Natural killer cell treated with Interleukin-12 subunit alpha and Interleukin-12 subunit beta and Interleukin-15 and Interleukin-18, amount 100 ng/mL, for 72 hours (primary cell): ENCODE measurements at places on chromosomes 3 and 15. TPM values are rescaled to one million over a fixed set of nuclear protein-coding genes. Genes with fewer than 3 reads are reported as not detected.

- no peak overlapping the region for H3K4me3 ChIP-seq
- no peaks in the 10 kb centered on the region for H3K27me3 ChIP-seq
- peak overlapping the region; percentile 48 for H3K27ac ChIP-seq
These were observed 5.4 kb downstream of the OXSR1 start for GRCh38 chr3:38170722-38171121.

GRCh38 chr15:98440917-98441316 is 207.4 kb upstream of the IGF1R start:
- H3K27ac ChIP-seq = no peak overlapping the region
- H3K4me1 ChIP-seq = peaks cover 5% of the 10 kb centered on the region

DNA sequence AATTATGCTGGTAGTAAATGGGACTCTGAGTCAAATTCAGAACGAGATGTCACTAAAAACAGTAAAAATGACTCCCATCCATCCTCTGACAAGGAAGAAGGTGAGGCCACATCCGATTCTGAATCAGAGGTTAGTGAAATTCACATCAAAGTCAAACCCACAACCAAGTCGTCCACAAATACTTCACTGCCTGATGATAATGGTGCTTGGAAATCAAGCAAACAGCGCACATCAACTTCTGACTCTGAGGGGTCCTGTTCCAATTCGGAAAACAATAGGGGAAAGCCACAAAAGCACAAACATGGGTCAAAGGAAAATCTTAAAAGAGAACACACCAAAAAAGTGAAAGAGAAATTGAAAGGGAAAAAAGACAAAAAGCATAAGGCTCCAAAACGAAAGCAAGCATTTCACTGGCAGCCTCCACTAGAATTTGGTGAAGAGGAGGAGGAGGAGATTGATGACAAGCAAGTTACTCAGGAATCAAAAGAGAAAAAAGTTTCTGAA is 15.1 kb upstream of the ZBTB47 start:
- no peak overlapping the region for H3K27ac ChIP-seq
- peaks cover 11% of the 10 kb centered on the region for H3K4me1 ChIP-seq
- peaks cover 21% of the 10 kb centered on the region for H3K36me3 ChIP-seq
- no peaks in the 10 kb centered on the region for H3K27me3 ChIP-seq
- DNase-seq = no peak
- H3K4me3 ChIP-seq = no peak overlapping the region

- no peaks in the 10 kb centered on the region for H3K4me1 ChIP-seq
- DNase-seq = no peak
- H3K27ac ChIP-seq = no peak overlapping the region
- H3K27me3 ChIP-seq = no peaks in the 10 kb centered on the region
- no peaks in the 10 kb centered on the region for H3K36me3 ChIP-seq
- no peak overlapping the region for H3K4me3 ChIP-seq
These were observed 347.4 kb upstream of the DCBLD2 start for GRCh38 chr3:99248913-99249312.

- no peaks in the 10 kb centered on the region for H3K27me3 ChIP-seq
- H3K27ac ChIP-seq = no peak overlapping the region
These were observed 2.9 kb downstream of the STOML1 start for GRCh38 chr15:73989001-73989798.

FAM81A gene
- not detected for total RNA-seq
